ENCODE measurements at places on chromosomes 4 and X.

GRCh38 chrX:11770320-11770719, 12.3 kb downstream of the MSL3 start:
- no peak for DNase-seq
- no peaks in the 10 kb centered on the region for H3K4me1 ChIP-seq
- no peak overlapping the region for H3K4me3 ChIP-seq
- H3K27me3 ChIP-seq, result no peaks in the 10 kb centered on the region

- H3K4me1 ChIP-seq, result peaks cover 4% of the 10 kb centered on the region
- no peak overlapping the region for H3K27ac ChIP-seq
- DNase-seq, result no peak
- H3K36me3 ChIP-seq, result no peaks in the 10 kb centered on the region
These were observed 64.8 kb downstream of the ADRA2C start for GRCh38 chr4:3830774-3831528.

DNA sequence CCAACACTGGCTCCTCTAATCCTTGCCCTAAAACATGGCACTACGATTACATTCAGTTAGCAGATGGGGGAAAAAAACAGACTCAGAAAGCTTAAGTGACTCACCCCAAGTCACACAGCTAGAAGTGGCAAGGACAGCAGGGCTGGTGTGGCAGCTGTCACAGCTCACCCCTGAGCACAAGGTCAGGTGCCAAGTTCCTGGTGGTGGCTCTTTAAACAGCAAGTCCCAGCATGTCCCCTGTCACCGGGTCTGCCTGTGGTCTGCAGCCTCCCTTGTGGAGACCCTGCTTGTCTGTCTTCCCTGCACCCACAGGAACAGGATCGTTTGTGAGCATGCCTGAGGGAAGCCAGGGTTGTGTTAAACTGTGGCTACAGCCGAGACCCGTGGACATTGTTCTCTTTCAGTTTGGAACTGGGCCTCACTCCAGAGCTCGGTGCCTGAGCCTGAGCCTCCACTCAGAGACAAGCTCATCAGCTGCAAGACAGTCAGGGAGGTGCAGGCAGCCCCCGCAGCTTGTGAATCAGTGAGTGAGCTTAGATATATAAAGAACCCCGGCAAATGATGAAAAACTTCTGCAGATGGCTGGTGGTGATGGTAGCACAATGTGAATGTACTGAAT, 260.8 kb downstream of the BCOR start:
- no peaks in the 10 kb centered on the region for H3K36me3 ChIP-seq
- DNase-seq, result no peak
- no peaks in the 10 kb centered on the region for H3K27me3 ChIP-seq
- H3K4me1 ChIP-seq, result no peaks in the 10 kb centered on the region
- H3K4me3 ChIP-seq, result no peak overlapping the region

DNA sequence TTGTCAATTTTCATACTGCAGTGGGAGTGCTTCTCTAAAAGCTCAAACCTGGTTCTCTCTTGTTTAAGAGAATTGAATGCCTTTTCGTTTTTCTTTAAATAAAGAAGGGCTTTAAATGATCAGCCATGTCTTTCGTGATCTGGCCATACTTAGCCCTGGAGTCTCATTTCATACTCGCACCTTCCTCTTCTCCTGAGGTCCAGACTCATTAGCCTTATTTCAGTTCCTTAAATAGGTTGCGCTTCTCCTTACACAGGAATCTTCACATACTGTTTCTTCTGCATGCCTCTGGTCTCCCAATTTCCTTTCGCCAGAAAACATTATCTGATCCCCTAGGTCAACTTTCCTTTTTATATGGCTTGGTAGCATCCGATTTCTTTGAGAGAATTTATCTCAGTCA, 565.6 kb upstream of the TENM3 start:
- H3K36me3 ChIP-seq, result no peaks in the 10 kb centered on the region
- no peak for DNase-seq
- no peak overlapping the region for H3K27ac ChIP-seq
- no peak overlapping the region for H3K4me3 ChIP-seq

GRCh38 chr4:16765546-16765945, 132.9 kb downstream of the LDB2 start:
- H3K4me3 ChIP-seq, result no peak overlapping the region
- no peak for DNase-seq
- no peaks in the 10 kb centered on the region for H3K36me3 ChIP-seq
- no peaks in the 10 kb centered on the region for H3K27me3 ChIP-seq
- peaks cover 2% of the 10 kb centered on the region for H3K4me1 ChIP-seq

- no peak overlapping the region for H3K4me3 ChIP-seq
- H3K27ac ChIP-seq, result no peak overlapping the region
- no peak for DNase-seq
These were observed 74.8 kb upstream of the SLC34A2 start for GRCh38 chr4:25580633-25581467.
